ENCODE measurements at places on chromosomes 13 and 19.
A peak's percentile ranks its signal among the peaks of the same experiment; 100 is the strongest.

DNA sequence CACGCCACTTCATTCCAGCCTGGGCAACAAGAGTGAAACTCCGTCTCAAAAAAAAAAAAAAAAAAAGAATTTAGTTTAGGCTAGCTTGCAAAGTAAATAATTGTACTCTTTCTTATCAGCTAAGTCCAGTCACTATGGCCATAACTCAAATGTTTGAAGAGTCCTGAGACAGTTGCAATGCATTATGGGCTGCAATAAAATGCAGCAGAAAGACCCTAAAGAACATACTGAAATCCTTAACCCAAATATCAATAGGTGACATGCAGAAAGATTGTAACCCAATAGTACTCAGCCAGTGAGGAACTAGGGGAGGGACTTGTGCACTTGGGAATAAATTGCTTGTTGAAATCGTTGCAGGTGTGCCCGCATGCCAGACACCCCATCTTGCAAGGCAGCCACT, 20.9 kb upstream of the FFAR2 start:
- DNase-seq = no peak

GRCh38 chr13:44686531-44686934, 110.4 kb upstream of the TSC22D1 start:
- DNase-seq = no peak

DNA sequence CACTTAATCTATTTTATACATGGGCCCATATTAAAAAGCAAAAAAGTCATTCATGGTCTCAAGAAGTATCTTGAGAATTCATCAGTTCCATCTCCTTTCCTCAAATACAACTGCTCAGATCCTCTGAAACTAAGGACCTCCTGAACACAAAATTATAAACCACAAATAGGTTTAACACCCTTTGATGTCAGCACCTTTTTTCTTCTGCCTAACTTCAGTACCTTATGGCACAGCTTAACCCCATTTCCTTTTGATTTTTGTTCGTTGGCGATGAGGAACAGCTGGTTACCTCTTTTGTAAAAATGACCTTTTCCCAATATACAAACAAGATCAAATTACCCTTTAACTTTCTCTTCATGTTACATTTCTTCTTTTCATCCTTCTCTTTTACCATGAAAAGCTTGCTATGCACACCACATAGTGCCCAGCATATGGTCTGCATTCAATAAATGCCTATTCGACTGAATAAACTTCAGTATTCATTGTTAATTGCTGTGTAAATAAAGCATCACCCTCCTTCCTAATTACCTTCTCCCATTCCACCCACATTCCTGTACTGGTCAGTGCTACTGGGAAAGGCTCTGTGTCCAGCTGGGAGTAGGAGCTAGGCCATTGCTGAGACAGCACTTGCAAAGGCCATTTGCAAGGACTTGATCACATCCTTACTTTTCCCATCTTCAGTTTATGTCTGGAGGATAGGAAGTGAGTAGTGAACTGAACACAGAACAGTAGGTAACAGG, 317.9 kb downstream of the SHISA2 start:
- DNase-seq = no peak

- DNase-seq = no peak
Measured at GRCh38 chr19:35056513-35057063, 15.1 kb downstream of the HPN start.

GRCh38 chr13:101942038-101942437, 459.8 kb downstream of the FGF14 start:
- peak; percentile 45 for DNase-seq

DNA sequence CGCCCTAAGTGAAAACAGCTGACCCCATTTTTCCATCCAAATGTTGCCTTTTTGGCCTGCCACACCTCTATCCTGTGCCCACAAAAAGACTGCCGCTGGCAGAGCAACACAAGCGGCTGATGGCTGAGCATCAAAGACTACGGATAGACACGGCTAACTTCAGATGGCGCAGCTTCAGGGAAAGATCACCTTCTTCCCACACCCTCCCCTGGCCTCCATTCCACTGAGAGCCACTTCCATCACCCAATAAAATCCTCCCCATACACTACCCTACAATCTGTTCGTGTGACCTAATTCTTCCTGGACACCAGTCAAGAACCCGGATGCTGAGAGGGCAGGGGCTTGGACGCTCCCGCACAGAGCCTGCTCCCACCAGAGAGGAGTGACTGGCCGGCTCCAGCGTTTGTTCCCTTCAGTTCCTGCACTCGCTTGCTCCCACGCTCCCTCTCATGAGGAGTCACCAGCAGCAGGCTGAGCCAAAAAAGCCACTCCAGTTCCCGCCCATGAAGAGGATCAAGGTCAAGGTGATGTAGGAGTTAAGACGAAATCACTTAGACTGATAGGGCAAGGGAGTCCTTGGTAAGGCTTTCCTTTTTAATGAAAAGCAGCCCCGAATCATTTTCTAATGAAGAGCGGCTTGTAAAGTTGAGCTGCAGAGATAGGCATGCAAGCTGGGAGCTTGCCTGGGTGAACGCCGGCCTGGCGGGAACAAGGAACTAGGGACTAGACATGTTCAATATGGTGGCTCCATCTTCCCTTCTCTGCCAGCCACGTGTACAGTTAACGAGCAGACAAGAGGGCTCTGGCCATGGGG, 35.7 kb downstream of the TSKS start:
- DNase-seq = no peak

- DNase-seq = no peak
Measured at GRCh38 chr19:50252111-50252886, 48.9 kb downstream of the MYH14 start.

DNA sequence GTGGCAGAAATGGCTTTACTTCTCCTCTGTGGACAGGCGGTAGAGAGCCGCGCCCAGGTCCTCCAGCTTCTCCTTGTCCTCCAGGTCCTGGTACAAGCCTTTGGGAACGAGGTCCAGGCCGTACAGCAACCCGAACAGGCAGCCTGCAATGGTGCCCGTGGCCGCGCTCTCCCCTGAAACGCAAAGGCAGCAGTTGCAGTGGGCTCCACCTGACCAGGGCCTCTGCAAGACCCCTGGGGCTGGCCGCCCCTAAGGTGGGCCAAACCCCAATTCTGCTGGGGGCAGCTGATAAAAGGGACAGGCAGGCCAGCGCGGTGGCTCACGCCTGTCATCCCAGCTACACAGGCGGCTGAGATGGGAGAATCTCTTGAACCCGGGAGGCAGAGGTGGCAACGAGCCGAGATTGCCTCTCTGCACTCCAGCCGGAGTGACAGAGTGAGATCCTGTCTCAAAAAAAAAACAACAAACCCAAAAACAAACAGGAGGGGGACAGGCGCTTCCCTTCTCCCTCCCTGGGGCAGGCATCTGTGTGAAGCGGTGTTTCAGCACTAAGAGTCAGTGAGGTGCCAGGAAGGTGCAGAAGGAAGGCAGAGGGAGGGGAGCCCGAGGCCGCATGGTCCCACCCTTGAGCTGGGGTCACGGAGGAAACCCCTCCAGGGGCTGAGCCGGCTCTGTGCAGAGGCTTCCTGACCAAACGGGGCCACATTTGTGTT, 30.3 kb downstream of the ADPRHL1 start:
- DNase-seq = no peak

GRCh38 chr19:45137179-45137761, 23.5 kb downstream of the NKPD1 start:
- peak; percentile 45 for DNase-seq

- DNase-seq = no peak
Measured at GRCh38 chr13:58476206-58476918, 844.8 kb downstream of the PCDH17 start.

GRCh38 chr13:39777527-39778061, 122.1 kb downstream of the COG6 start:
- no peak for DNase-seq

GRCh38 chr19:13864046-13864666, 12.8 kb upstream of the NANOS3 start:
- DNase-seq = no peak

GRCh38 chr19:6065685-6066374, 44.5 kb downstream of the RFX2 start:
- no peak for DNase-seq

- DNase-seq = no peak
Measured at GRCh38 chr13:97403893-97404750, 29.8 kb upstream of the RAP2A start.

DNA sequence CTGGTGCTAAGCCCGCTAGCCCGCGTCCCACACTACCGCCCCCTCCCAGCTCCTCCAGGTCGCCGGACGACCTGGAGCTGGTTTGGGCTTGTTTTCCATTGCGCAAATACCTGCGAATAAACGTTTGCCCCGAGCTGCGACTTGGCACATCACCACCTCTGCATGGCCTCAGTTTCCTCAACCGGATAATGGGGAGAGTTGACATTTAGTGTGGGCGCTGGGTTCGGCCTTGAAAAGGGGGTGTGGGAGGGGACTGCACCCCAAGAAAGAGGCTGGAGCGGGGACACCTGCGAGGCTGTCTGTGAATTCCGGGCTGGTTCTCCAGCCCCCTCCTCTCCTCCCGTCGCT, 11.0 kb upstream of the JUND start:
- DNase-seq = peak; percentile 58

- DNase-seq = peak; percentile 66
Measured at GRCh38 chr19:40592170-40592569, 9.0 kb upstream of the LTBP4 start.

- no peak for DNase-seq
Measured at GRCh38 chr19:51047031-51047335, 12.2 kb upstream of the KLK12 start.

DNA sequence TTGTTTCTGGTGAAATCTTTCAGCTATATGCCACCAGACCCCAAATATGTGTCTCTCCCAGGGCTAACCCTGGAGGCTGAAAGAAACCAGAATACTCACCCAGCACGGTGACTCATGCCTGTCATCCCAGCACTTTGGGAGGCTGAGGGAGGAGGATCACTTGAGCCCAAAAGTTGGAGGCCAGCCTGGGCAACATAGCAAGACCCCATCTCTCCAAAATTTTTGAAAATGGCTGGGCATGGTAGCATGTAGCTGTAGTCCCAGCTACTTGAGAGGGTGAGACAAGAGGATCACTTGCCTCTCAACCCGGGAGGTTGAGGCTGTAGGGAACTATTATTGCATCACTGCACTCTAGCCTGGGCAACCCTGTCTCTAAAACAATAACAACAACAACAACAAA, 76.1 kb upstream of the UQCRFS1 start:
- DNase-seq = no peak

DNA sequence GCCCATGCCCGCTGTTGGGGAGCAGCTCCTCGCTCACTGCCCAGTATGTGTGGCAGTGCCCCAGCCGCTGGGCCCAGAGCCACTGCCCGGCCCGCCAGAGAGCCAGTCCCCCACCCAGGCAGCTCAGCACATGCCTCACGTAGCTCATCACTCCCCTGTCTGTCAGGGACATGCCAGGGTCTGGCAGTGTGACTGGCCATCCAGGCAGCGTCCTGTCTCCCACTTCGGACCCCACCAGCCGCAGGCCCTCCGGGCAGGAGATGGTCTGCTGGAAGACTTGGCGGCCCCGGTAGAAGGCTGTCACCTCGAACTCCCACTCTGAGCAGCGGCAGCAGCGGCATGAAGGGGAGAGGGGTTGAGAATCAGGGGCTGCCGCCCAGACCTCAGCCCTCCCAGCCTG, 3.6 kb downstream of the IRF3 start:
- DNase-seq = no peak

DNA sequence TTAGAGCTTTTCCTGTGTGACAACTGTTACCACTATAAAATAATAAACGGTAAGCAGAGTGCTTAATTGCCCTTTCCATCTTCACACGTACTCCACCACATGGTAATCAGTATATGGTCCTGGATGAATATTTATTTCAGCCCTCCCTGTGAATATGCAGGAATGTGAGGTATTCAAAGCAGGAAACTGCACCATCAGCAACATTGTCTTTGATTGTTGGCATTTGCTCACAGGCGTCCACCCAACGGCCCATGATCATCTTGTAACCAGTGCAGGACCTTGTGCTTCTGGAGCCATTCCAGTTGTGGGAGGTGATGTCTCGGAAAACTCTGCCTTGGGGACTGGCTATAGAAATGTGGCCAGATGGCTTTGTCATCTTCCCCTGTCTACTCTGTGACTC, 132.6 kb downstream of the COG6 start:
- DNase-seq = no peak

DNA sequence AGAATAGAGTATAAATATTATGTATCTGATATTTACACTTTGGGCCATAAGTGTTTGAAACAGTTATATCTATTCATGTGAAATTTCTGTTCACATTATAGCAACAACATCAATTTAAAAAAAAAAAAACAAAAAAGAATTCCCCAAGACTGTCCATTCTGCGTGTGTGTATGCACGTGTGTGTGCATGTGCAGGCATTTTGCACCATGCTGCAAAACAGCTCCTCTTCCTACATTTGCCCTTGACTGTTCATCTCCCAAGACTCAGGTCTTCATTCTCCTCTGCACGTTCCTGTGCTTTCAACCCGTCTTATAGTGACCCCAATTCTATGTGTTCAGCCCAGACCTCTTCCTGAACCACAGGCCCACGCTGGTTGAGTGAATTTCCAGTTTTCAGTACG, 149.4 kb downstream of the SHISA2 start:
- no peak for DNase-seq

DNA sequence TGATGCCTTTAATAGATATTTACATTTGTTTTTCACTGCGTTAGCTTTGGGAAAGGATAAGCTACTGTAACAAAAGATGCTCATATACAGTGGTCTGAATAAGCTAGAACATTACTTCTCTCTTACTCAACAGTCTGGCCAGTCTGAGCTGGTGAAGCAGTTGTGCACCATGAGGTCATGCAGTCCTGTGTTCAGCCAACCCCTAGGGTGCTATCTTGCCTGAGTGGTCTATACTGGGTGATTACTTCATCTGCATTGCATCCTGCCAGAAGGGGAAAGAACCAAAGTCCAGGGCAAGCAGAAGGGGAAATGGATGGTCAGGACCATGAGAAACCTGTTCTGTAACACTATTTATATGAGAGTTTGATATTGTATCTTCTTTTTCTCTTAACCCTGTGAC, 31.5 kb downstream of the ERCC5 start:
- no peak for DNase-seq

DNA sequence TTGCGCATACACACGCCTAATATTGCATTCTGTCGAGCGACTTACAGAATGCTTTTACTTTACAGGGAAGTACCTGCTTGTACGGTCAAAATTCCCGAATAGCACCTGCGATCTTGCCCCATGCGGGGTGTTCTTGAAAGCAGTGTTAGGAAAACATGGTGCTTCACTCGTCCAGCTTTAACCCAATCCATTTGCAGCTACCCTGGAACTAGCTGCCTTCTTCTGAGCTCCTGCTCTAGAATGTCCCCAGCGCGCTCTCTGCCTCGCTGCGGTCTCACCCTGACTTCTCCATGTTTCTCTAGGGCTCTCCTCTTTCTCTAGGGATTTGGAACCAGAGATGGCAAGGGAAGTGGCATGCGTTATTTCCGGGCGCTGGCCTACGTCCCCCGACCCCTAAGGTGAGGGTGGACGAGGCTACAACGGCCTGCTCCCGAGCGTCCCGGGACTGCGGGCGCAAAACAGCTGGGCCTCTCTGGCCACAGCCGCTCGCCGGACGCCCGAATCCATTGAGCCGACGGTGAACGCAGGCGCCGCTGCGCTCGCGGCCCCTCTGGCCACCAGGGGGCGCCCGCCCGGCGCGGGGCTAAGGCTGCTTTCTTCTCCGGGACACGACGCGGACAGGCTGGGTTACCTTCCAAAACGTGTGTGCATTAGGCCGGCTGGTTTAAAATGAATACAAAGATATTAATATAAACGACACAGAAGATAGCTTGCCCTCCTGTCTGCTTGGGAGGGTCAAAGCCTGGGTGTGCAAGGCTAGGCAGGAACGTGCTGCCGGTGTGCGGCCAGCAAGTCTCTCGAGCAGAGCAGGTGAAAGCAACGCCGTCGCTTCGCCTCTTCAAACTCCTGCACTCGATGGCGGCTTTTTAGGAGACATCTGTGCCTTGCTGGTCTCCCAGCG, 1.8 kb upstream of the SPRY2 start:
- peak; percentile 42 for DNase-seq

GRCh38 chr13:106182404-106182803, 353.1 kb downstream of the EFNB2 start:
- DNase-seq = no peak

- DNase-seq = no peak
Measured at GRCh38 chr13:22102271-22102670, 431.4 kb downstream of the FGF9 start.

Data from NCI-H2227 treated with DMSO at 0.1 percent for 48 hours (cell line).